ENCODE measurements at places on chromosomes 2 and 18. TPM values are rescaled to one million over a fixed set of nuclear protein-coding genes. Genes with fewer than 3 reads are reported as not detected.

Gene DOCK10
- polyA plus RNA-seq: 10.0 TPM

Gene ANKRD30BL
- not detected for polyA plus RNA-seq

Gene IL36A
- polyA plus RNA-seq: not detected

Gene CARF
- polyA plus RNA-seq: 1.9 TPM

Gene DOK6
- 1.6 TPM for polyA plus RNA-seq

Gene DOK1
- 9.7 TPM for polyA plus RNA-seq

Gene KYNU
- polyA plus RNA-seq: 0.15 TPM

Gene DSG4
- not detected for polyA plus RNA-seq

Gene BOLL
- not detected for polyA plus RNA-seq

Measured in brain (organoid and tissue), 16 donors.